IMR-90 (cell line): ENCODE measurements at places on chromosomes 1 and 21. TPM values are rescaled to one million over a fixed set of nuclear protein-coding genes. Genes with fewer than 3 reads are reported as not detected.

LCE1C gene
- not detected in 2 replicates for total RNA-seq

NTPCR gene
- total RNA-seq: 13.3 and 16.4 TPM in 2 replicates

LMX1A gene
- total RNA-seq: not detected in 2 replicates

OR6N1 gene
- not detected in 2 replicates for total RNA-seq

TEDDM1 gene
- total RNA-seq: not detected in 2 replicates

POLR3C gene
- total RNA-seq: 69.4 and 94.1 TPM in 2 replicates

CYP4A22 gene
- not detected in 2 replicates for total RNA-seq

CELA2B gene
- not detected in 2 replicates for total RNA-seq

ZYG11A gene
- 1.9 and 2.0 TPM in 2 replicates for total RNA-seq

DVL1 gene
- 27.2 and 27.5 TPM in 2 replicates for total RNA-seq

CCDC24 gene
- total RNA-seq: 1.4 and 1.7 TPM in 2 replicates

PTAFR gene
- under 0.01 and 0.18 TPM in 2 replicates for total RNA-seq

ABCG1 gene
- total RNA-seq: under 0.01 and 0.36 TPM in 2 replicates

PTGS2 gene
- 4.8 and 6.9 TPM in 2 replicates for total RNA-seq
